Spinal cord (tissue), 10 donors: ENCODE measurements at places on chromosomes 1 and 21. TPM values are rescaled to one million over a fixed set of nuclear protein-coding genes. Genes with fewer than 3 reads are reported as not detected.

Gene AMY2A
- polyA plus RNA-seq = 0.93 TPM

Gene SLC16A4
- polyA plus RNA-seq = 7.7 TPM

Gene IL20
- polyA plus RNA-seq = not detected

Gene PADI3
- polyA plus RNA-seq = not detected

Gene TNFRSF14
- 8.4 TPM for polyA plus RNA-seq

Gene CD34
- 33.1 TPM for polyA plus RNA-seq

Gene GJA5
- polyA plus RNA-seq = 5.5 TPM

Gene FAM3B
- polyA plus RNA-seq = 0.24 TPM

Gene POLR3GL
- polyA plus RNA-seq = 42.3 TPM

Gene PTGFR
- 6.6 TPM for polyA plus RNA-seq

Gene SPATA21
- not detected for polyA plus RNA-seq
